ENCODE measurements at places on chromosomes 6 and 20. TPM values are rescaled to one million over a fixed set of nuclear protein-coding genes. Genes with fewer than 3 reads are reported as not detected.

- no peak for DNase-seq
- H3K36me3 ChIP-seq: no peaks in the 10 kb centered on the region
- no peaks in the 10 kb centered on the region for H3K4me1 ChIP-seq
- no peak overlapping the region for H3K4me3 ChIP-seq
Observed at GRCh38 chr6:156651486-156651885, 125.7 kb upstream of the ARID1B start.

The SLC16A10 gene
- total RNA-seq: 206 TPM

The MOXD1 gene
- total RNA-seq: 4.5 TPM

DNA sequence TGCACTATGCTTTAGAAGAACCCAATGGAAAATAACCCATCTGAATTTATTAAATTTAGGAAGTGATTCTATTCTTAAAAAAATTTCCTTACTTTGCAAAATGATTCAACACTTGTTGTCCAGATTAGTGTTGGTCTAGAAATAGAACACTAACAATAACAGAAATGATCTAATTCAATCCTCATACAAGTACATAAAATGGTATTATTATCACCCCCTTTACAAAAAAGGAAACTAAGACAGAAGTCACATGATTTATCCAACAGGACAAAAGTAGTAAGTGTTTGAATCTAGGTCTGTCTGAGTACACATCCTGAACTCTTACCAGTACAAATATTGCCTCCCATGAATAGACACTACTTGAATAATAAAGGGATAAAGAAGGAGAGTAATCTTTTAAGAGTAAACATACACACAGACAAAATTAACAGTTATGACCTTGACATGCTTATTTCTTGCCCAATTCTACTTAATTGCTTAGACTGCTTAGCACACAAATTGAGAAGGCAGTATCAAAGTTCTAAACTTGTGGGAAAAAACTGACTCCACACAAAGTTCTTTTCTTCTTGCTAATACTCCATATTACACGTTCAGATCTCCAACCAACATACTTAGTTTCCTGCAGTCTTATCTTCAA is 195.4 kb upstream of the RUNX2 start:
- H3K4me3 ChIP-seq: no peak overlapping the region
- no peak for DNase-seq
- H3K27ac ChIP-seq: no peak overlapping the region
- H3K36me3 ChIP-seq: no peaks in the 10 kb centered on the region
- H3K4me1 ChIP-seq: no peaks in the 10 kb centered on the region

DNA sequence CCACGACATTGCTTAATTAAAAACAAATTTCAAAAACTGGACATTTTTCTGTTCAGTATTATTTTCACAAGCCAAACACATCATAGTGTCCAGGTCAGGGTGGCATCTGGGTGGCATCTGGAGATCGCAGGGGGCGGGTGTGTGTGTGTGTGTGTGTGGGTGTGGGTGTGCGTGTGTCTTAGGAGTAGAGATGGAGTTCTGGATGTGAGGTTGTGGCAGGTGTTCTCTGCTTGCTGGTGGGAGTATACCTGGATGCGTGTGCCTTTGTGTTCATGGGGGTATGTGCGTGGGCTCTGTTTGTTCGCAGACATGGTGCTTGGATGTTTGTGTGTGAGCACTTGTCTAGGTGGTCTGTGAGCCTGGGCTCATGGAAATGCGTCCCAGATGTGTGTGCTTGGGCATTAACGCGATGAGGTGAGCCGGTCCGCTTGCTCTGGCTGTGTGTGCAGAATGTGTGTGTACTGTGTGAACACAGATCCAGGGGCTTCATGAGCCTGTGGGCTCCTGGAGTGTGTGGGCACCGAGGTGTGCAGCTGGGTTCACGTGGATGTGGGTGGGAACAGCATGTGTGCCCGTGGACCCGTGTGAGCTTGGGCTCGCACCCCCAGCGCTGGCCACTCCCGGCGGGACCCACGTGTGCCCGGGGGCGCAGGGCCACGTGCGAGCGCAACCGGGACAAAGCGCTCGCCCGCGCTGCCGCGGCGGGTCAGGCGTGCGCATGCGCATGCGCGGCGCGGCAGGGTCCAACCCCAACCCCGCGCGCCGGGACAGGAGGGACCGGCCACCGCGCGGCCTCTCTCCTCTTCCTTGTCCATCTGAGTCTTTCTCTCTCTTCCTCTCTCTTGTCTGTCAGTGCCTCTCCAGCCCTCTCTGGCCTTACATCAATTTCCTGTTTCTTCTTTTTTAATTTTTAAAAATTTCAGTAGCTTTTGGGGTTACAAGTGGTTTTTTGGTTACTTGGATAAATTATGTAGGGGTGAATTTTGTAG is 60.4 kb downstream of the SRC start:
- H3K27me3 ChIP-seq: no peaks in the 10 kb centered on the region
- DNase-seq: peak; percentile 80
- H3K4me3 ChIP-seq: peak overlapping the region; percentile 34
- no peak overlapping the region for H3K27ac ChIP-seq
- peaks cover 34% of the 10 kb centered on the region for H3K36me3 ChIP-seq

GRCh38 chr6:35488517-35488862 is 8.4 kb downstream of the TEAD3 start:
- no peak overlapping the region for H3K4me3 ChIP-seq
- H3K4me1 ChIP-seq: peaks cover 74% of the 10 kb centered on the region
- H3K36me3 ChIP-seq: peaks cover 14% of the 10 kb centered on the region
- H3K27me3 ChIP-seq: no peaks in the 10 kb centered on the region
- H3K27ac ChIP-seq: peak overlapping the region; percentile 71
- no peak for DNase-seq

DNA sequence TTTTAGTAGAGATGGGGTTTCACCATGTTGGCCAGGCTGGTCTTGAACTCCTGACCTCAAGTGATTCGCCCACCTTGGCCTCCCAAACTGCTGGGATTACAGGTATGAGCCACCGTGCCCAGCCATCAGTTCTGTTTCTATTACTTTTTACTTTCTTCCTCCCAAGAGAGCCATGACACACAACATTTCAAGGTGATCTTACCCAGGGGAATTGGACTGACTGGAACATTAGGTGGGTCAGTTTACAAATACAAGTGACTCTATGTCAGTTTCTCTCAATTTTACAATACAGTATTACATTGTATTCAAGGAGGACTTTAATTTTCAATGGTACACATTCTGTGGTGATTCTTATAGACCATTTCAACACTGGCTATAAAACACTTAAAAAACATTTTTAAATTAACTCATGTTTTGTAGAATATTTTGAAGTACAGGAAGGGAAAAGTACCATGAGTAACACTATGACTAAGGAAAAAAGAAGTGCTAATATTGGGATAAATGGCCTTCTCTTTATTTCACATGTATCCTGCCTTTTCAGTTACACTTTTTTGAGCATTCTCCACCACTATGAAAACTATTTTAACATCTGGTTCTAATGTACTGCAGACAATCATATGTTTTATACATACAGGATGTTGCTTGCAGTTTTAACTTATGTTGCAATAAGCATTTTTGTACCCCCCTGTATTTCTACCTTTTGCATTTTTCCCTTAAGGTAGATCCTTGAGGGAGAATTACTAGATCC is 8.4 kb downstream of the TPBG start:
- H3K4me3 ChIP-seq: no peak overlapping the region
- H3K27ac ChIP-seq: no peak overlapping the region
- DNase-seq: no peak

The EFCAB8 gene
- total RNA-seq: 0.45 TPM

DNA sequence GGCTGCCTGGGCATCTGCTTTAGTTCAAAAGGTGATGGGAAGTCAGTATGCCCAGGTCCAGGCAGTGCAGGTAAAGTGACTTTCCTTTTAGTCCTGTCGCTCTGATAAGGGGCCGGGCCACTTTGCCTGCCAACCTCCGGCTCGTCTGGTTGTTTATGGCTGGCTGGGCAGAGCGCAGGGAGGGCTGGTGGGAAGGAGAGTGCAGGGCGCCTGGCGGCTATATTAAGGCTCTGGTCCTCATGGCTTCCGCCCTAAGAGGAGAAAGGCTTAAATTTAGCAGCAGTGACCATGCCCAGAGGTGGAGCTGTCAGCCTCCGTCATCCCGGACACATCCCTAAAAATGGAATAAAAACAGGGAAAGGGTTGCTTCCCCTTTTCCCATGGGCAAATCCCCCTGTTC is 14.6 kb downstream of the GATA5 start:
- DNase-seq: peak; percentile 77
- no peaks in the 10 kb centered on the region for H3K27me3 ChIP-seq
- H3K27ac ChIP-seq: peak overlapping the region; percentile 49
- H3K4me3 ChIP-seq: no peak overlapping the region
- peaks cover 42% of the 10 kb centered on the region for H3K4me1 ChIP-seq

The CALHM6 gene
- total RNA-seq: not detected

The C6orf163 gene
- 0.87 TPM for total RNA-seq

DNA sequence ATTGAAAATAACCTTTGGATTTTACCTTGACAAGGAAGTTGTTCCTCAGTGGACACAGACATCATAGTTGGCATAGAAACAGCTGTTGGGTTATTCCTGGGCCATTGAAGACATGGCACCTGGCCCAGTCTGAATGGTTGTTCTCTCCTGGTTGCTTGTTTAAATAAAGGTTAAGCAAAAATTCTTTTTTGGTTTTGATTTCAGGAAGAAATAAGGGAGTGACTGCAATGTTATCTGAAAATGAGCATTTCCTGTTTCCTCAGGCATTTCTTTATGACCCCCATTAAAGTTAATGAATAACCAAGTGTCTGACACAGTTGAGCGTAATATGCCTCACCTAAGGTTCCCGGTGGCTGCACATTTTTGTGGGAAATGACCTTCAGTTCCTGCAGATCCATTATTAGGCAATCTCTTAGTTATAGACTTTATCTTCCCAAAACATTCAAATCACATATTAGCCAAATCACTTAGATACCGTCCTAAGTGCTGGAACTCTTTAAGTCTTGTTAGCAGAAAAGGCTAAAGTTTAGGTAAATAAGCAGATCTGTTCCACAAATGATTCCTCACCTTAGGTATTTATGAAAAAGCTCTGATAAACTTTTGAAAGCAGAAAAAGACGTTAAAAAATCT is 648.7 kb upstream of the FLRT3 start:
- H3K27me3 ChIP-seq: no peaks in the 10 kb centered on the region
- H3K27ac ChIP-seq: peak overlapping the region; percentile 74
- no peak overlapping the region for H3K4me3 ChIP-seq
- peak; percentile 90 for DNase-seq
- peaks cover 19% of the 10 kb centered on the region for H3K4me1 ChIP-seq

GRCh38 chr6:169843991-169844390 is 92.6 kb downstream of the ERMARD start:
- peak; percentile 17 for DNase-seq
- no peaks in the 10 kb centered on the region for H3K4me1 ChIP-seq
- no peaks in the 10 kb centered on the region for H3K36me3 ChIP-seq

The OR2J1 gene
- total RNA-seq: not detected

The PPP1R16B gene
- 5.2 TPM for total RNA-seq

DNA sequence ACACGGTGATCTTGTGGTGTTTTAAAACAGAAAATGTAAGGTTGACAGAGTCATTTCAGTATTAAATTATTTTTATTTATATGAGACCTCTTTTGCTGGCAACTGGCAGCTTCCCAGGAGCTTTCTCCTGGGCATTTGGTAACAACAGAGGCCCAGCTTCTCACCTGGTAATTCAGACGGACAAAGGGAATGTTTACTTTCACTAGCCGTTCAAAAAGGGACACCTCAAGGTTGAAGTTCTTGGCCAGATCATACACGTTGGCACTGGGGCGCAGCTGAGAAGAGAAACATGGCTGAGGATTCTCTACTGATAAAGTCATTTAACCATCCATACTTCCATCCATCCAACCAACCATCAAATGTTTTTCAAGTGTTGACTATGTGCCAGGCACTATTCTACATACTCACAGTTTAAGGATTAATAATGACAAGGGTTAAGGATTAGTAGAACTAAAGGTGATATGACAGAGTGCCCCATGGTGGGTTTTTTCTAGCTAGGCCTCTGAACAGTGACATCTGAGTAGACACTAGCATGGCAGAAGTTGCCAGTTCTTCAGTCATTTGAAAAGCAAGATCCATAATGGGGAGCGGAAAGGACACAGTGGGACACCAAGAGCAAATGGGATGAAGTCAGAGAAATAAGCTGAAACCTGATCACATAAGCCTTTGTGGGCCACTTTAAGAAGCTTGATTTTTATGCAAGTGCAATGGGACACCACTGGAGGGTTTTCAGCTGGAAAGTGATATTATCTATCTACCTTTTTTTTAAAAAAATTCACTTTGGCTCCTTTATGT is 25.1 kb downstream of the ZNFX1 start:
- DNase-seq: no peak
- peaks cover 89% of the 10 kb centered on the region for H3K36me3 ChIP-seq
- H3K27ac ChIP-seq: no peak overlapping the region
- no peaks in the 10 kb centered on the region for H3K4me1 ChIP-seq
- no peak overlapping the region for H3K4me3 ChIP-seq

DNA sequence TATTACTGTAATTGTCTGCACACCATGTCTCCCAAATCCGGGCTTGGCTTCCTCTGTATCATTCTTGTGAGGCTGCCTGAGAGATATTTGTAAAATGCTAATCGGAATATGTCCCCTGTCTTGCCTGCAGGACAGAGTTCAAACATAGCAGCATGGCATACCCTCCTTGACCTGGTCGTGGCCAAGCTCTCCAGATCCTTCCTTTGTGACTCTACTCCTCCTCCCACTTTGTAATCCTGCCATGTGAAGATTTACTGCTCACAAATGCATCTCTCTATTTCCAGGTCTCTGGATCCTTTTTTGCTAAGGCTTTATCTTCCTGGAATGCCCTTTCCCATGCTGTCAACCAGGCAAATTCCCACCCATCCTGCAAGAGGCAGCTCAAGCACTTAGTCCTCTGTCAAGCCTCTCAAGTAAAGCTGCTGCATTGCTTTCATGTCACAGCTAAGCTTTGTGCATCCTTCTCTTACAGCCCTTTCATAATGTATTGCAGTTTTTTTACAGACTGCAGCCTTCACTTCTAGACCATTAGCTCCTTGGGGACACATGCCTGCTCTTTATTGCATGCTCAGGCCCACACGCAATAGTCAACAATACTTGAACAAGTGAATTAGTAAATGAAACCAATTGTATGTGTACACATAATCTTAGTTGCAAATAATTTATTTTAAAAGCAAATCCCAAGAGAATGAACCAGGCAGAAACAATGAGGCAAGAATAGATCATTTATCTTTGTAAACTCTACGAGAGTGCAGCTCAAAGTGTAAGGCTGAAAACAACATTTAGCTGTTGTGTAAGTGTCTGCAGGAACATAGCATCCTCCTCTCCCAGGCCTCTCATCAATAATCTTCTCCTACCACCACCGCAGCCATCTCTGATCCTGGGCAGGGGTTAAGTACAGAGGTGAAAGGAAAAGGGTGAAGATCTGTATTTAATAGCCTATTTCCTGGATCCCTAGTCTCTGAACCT is 45.8 kb downstream of the HIVEP2 start:
- H3K27ac ChIP-seq: peak overlapping the region; percentile 5
- no peaks in the 10 kb centered on the region for H3K36me3 ChIP-seq
- DNase-seq: no peak
- no peak overlapping the region for H3K4me3 ChIP-seq

- H3K4me3 ChIP-seq: no peak overlapping the region
- H3K27me3 ChIP-seq: no peaks in the 10 kb centered on the region
- DNase-seq: no peak
- no peak overlapping the region for H3K27ac ChIP-seq
- no peaks in the 10 kb centered on the region for H3K36me3 ChIP-seq
Observed at GRCh38 chr20:43316271-43316670, 126.6 kb upstream of the PTPRT start.

GRCh38 chr6:43977404-43978111 is 149.7 kb downstream of the MRPL14 start:
- no peak overlapping the region for H3K4me3 ChIP-seq
- DNase-seq: no peak
- H3K27me3 ChIP-seq: no peaks in the 10 kb centered on the region
- no peak overlapping the region for H3K27ac ChIP-seq
- H3K36me3 ChIP-seq: no peaks in the 10 kb centered on the region

- H3K4me1 ChIP-seq: no peaks in the 10 kb centered on the region
- no peaks in the 10 kb centered on the region for H3K36me3 ChIP-seq
- no peak overlapping the region for H3K27ac ChIP-seq
Observed at GRCh38 chr6:163133017-163133416, 281.5 kb upstream of the QKI start.

Measured in stomach (tissue), 19 donors.